Left renal pelvis (tissue), 4 donors: ENCODE measurements at places on chromosomes 2 and 18. TPM values are rescaled to one million over a fixed set of nuclear protein-coding genes. Genes with fewer than 3 reads are reported as not detected.

Gene TTC32
- polyA plus RNA-seq, result 53.2 TPM

Gene KCNJ13
- 2.5 TPM for polyA plus RNA-seq

- DNase-seq, result no peak
Observed at GRCh38 chr2:120877409-120877808, 141.7 kb downstream of the GLI2 start.

Gene ARHGEF4
- polyA plus RNA-seq, result 6.2 TPM

Gene CAPN13
- 2.1 TPM for polyA plus RNA-seq

Gene ERICH2
- polyA plus RNA-seq, result 2.1 TPM

GRCh38 chr2:69680001-69680675, 36.6 kb upstream of the AAK1 start:
- DNase-seq, result no peak

- no peak for DNase-seq
Observed at GRCh38 chr18:56929886-56930285, 217.0 kb upstream of the BOD1L2 start.

- DNase-seq, result no peak
Observed at GRCh38 chr18:68960355-68960754, 162.5 kb downstream of the CCDC102B start.

- DNase-seq, result no peak
Observed at GRCh38 chr2:111072220-111072871, 48.4 kb upstream of the BCL2L11 start.
